PC-3 (cell line): ENCODE measurements at places on chromosomes 3 and 15.

GRCh38 chr15:51092480-51093040 lies 2.1 kb downstream of the TNFAIP8L3 start:
- H3K27me3 ChIP-seq: peaks cover 20% of the 10 kb centered on the region
- H3K36me3 ChIP-seq: no peaks in the 10 kb centered on the region
- H3K4me1 ChIP-seq: no peaks in the 10 kb centered on the region
- no peak overlapping the region for H3K27ac ChIP-seq
- no peak overlapping the region for H3K4me3 ChIP-seq

DNA sequence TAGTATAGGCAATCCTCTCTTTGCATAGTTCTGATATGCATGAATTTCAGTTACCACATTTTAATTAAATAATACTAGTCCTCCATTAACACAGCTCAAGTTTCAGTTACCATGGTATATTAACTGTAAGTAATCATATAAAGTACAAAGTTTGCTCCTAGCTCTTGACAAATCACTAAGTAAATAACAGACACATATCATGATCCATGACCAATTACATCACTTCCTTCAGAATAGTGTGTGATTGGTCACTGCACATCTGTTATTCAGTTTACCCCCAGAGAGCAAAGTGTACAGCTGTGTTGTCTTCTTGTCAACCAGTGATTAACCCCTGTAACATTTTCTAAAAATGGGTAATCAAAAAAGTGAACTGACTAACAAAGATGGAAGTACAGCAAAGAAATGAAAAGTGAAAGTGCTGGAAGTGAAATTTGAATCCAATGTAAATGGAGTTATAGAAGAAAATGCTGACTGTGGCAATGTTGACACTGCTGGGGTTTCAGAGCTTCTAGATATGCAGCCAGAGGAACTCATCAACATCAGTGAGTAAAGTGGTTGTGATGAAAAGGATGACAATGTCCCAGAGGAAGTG lies 30.2 kb upstream of the LEKR1 start:
- no peaks in the 10 kb centered on the region; the same call in 1 of the 2 replicates for H3K36me3 ChIP-seq
- H3K27ac ChIP-seq: peak overlapping the region; percentile 38
- no peaks in the 10 kb centered on the region for H3K27me3 ChIP-seq
- no peak overlapping the region for H3K4me3 ChIP-seq
- H3K4me1 ChIP-seq: peaks cover 23% of the 10 kb centered on the region
- DNase-seq: peak; percentile 41

- H3K36me3 ChIP-seq: no peaks in the 10 kb centered on the region
- H3K27ac ChIP-seq: no peak overlapping the region
- no peak for DNase-seq
- H3K4me1 ChIP-seq: no peaks in the 10 kb centered on the region
- no peak overlapping the region for H3K4me3 ChIP-seq
These were observed 328.3 kb downstream of the OXSM start for GRCh38 chr3:26118165-26118564.

DNA sequence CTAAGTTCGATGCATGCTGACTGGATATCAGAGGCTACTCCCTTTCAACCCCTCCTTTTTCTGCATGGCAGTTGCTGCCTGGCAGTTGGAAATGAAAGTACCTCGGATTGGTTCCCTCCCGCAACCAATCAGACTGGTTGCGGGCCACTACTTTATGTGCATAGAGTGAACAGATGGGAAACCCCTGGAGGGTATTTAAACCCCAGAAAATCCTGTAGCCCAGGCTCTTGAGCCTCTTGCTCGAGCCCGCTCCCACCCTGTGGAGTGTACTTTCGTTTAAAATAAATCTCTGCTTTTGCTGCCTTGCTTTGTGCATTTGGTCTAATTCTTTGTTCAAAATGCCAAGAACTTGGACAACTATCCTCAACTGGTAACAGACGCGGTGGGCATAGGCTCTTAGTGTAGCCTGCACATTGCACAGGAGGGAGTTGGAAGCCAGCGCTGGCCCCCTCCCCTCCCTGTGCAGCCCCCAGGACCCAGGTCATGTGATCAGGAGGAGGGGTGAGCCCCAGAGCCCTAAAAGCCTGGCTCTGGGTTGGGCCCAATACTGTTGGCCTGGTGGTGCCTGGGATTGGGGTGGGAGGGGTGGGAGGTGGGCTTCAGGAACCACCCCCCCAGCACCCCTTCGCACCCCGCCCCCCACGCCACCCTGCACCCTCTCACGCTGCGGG lies 26.8 kb downstream of the RHCG start:
- H3K4me1 ChIP-seq: peaks cover 12% of the 10 kb centered on the region
- H3K27ac ChIP-seq: peak overlapping the region; percentile 30
- H3K27me3 ChIP-seq: no peaks in the 10 kb centered on the region
- no peak for DNase-seq
- H3K4me3 ChIP-seq: no peak overlapping the region

- H3K27me3 ChIP-seq: no peaks in the 10 kb centered on the region
- no peak for DNase-seq
- H3K27ac ChIP-seq: no peak overlapping the region
- peaks cover 19% of the 10 kb centered on the region for H3K4me1 ChIP-seq
- H3K36me3 ChIP-seq: no peaks in the 10 kb centered on the region
These were observed 84.1 kb downstream of the P3H2 start for GRCh38 chr3:190036631-190037030.

DNA sequence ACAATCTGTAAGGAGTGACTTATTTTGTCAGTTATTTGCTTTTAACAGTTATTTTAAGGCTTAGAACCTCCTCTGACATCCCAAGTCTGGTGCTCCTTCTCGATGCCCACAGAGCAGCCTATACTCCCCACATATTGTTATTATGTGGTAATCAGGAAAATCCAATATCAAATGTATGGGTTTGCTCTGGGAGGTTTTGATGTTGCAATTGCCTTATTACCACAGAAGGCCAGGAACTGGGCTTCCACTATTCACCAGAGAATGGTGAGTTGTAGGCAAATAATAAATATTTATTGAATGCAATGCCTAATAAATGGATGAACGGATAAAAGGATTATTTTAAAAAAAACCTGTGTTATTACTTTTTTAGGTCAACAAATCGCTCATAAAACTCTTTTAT lies 12.2 kb downstream of the NEK10 start:
- peaks cover 13% of the 10 kb centered on the region for H3K4me1 ChIP-seq
- no peak for DNase-seq
- H3K4me3 ChIP-seq: no peak overlapping the region
- H3K27me3 ChIP-seq: no peaks in the 10 kb centered on the region
- H3K36me3 ChIP-seq: no peaks in the 10 kb centered on the region

- H3K4me3 ChIP-seq: no peak overlapping the region
- no peaks in the 10 kb centered on the region for H3K36me3 ChIP-seq
- no peak overlapping the region for H3K27ac ChIP-seq
- no peaks in the 10 kb centered on the region for H3K4me1 ChIP-seq
These were observed 18.3 kb upstream of the PROK2 start for GRCh38 chr3:71803248-71803647.

DNA sequence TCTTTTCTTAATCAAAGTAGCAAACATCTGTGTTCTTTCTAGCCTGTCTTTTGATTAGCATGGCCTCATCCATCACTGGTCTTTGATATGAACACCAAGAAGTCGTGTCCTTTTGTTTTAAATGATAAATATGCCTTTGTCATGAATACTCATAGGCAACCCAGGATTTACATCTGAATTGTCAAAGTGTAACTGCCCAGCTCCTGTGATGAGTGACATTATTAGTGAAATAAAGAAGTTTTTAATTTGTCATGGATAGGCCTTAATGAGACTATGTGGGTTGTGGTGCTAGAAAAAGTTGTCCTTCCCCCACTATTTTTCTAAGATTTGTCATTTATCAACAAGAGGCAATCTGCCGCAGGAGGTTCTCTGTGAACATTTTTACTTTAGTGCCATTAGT lies 150.0 kb downstream of the CDIN1 start:
- no peak for DNase-seq
- H3K27me3 ChIP-seq: no peaks in the 10 kb centered on the region
- H3K27ac ChIP-seq: no peak overlapping the region
- H3K36me3 ChIP-seq: no peaks in the 10 kb centered on the region
- no peak overlapping the region for H3K4me3 ChIP-seq
- no peaks in the 10 kb centered on the region for H3K4me1 ChIP-seq

GRCh38 chr15:54618120-54618519 lies 578.6 kb downstream of the RSL24D1 start:
- no peak overlapping the region for H3K27ac ChIP-seq
- no peak overlapping the region for H3K4me3 ChIP-seq
- H3K36me3 ChIP-seq: no peaks in the 10 kb centered on the region
- no peaks in the 10 kb centered on the region for H3K27me3 ChIP-seq

DNA sequence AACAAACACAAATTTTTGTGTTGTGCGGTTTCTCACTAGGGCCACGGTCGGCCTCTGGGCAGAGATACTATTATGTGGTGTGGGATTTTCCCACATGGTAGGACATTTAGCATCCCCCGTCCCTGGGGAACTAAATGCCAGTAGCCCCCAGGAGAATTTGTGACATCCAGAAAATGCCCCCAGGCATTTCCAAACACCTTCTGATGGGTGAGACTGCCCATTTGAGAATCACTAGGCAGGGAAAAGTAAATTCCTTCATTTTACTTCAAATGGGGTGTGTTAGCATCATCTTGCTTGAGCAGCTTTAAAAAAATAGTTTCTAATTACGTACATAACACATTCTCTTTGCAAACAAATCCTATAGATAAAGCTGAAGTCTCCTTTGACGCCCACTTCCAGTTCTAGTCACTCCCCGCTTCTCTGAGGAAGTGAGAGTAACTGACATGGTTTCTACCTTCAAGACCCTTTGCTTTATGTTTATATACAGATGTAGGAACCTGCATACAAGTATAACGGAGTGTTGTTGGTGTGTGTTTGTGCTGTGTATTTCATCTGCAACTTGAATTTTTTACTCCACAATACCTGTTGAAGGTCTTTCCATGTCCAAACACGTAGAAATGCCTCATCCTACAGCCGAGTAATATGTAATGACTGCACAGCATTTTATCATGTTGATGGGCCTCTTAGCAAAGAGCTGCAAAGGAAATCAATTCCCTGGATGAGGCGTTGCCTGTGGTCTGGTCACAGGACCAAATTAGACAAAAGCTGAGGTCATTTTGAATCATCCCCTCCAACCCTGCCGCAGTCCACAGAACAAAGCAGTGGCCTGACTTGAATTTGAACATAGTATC lies 31.4 kb upstream of the ZBTB38 start:
- peaks cover 23% of the 10 kb centered on the region for H3K4me1 ChIP-seq
- peak; percentile 72 for DNase-seq
- H3K4me3 ChIP-seq: no peak overlapping the region
- H3K27ac ChIP-seq: peak overlapping the region; percentile 60

DNA sequence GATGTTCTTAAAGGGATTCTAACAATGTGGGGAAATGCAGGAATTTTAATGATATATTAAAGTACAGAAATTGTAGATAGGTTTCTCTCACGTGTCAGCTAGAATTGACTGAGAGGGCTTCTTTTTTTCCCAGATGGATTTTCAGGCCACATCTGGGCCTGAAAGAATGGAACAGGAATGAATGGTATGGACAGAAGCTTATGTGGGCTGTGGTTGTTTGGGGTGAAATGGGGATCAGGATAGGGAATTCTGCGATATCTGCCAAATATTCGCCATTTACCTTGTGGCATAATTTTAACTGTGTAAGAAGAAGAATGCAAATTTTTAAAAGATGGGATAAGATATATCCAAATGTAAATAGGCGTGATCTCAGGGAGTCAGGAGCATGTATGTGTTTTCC lies 45.4 kb upstream of the FAM98B start:
- no peaks in the 10 kb centered on the region for H3K36me3 ChIP-seq
- no peak overlapping the region for H3K27ac ChIP-seq
- H3K4me1 ChIP-seq: no peaks in the 10 kb centered on the region
- no peak overlapping the region for H3K4me3 ChIP-seq
- DNase-seq: no peak

DNA sequence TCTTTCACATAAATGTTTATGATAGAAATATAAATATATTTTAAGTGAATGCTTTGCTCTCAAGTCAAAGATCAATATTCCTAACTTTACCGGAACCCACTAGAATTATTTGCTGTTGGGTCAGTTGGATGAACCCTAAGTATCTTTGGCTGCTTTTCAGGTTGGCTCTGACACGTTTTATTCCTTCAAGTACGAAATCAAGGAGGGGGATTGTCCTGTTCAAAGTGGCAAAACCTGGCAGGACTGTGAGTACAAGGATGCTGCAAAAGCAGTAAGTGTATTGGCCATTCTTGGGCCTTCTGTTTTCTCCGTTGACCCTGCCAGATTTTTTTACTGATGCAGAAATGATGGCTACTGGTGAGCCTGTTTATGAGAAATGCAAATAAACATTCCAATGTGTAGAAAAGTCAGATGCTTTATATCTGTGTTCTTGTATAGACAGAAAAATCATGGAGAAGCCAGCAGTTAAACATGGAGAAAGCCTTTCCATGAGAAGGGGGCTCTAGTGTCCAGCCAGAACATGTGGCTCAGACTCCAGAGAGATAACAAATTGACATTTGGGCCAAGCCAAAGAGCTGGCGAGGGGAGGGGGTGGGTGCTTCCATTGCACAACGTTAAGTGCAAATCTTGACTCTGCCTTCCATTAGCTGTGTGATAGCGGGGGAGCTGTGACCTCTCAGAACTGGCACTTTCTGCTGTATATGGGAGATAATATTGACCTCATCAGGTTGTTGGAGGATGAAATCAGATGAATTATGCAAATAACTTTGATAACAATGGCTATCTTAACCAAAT lies 3.0 kb downstream of the KNG1 start:
- no peak overlapping the region for H3K27ac ChIP-seq
- no peak overlapping the region for H3K4me3 ChIP-seq
- H3K4me1 ChIP-seq: no peaks in the 10 kb centered on the region
- no peaks in the 10 kb centered on the region for H3K27me3 ChIP-seq
- no peak for DNase-seq
- H3K36me3 ChIP-seq: no peaks in the 10 kb centered on the region

DNA sequence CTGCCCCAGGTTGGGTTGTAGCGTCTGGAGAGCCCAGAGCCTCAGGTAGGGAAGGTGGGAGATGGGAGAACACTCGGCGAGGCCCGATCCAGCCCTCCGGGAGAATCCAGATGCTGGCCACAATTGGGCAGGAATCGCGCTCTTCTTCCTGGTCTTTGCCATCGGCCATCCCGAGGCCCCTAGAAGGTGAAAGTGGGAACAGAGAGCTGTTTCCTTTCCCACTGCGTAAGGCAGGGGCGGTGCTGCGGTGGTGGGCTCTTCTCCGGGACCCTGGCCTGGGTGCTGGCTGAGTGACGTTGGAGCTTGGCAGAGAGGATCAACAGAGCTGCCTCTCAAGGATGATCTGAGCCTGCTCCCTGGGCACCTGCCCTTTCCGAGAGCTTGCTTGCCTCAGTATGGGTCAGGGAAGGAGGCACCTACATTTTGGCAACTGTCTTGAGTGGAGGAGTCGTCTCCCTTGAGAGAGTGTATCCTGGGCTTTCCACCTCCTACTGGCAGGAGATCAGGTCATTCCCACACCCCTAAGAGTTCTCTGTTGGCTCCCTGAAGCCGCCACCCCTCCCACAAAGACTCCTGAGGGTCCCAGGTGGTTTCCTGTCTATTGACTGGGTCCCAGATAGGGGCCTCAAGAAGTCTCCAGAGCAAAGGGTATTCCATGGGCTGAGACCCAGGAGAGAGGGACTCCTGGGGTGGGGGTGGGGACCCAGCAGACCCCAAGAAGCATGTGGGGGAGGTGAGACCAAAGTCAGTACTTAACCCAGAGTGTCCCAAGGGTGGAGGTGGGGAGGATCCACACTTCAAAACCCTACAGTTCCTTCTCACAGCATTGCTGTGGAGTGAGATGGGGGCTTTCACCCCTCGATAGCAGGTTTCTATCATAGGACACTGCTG lies 1.6 kb downstream of the C15orf39 start:
- H3K4me3 ChIP-seq: peak overlapping the region; percentile 95
- peaks cover 33% of the 10 kb centered on the region for H3K4me1 ChIP-seq
- peak overlapping the region; percentile 82 for H3K27ac ChIP-seq
